ENCODE measurements at places on chromosomes 13 and 19. TPM values are rescaled to one million over a fixed set of nuclear protein-coding genes. Genes with fewer than 3 reads are reported as not detected.

The OVOL3 gene
- total RNA-seq: not detected

The DLL3 gene
- total RNA-seq: 0.89 TPM

The NCAN gene
- total RNA-seq: not detected

The ZGLP1 gene
- total RNA-seq: 3.4 TPM

The APOC1 gene
- 2.2 TPM for total RNA-seq

The GJB2 gene
- 23.2 TPM for total RNA-seq

GRCh38 chr19:39943586-39943985 is 9.2 kb upstream of the FCGBP start:
- DNase-seq: no peak
- H3K4me3 ChIP-seq: no peak overlapping the region
- no peaks in the 10 kb centered on the region for H3K27me3 ChIP-seq
- no peak overlapping the region for H3K27ac ChIP-seq

GRCh38 chr19:28482221-28482620 is 730.7 kb downstream of the UQCRFS1 start:
- no peaks in the 10 kb centered on the region for H3K4me1 ChIP-seq
- H3K36me3 ChIP-seq: no peaks in the 10 kb centered on the region
- no peak overlapping the region for H3K4me3 ChIP-seq
- H3K27ac ChIP-seq: no peak overlapping the region
- DNase-seq: no peak

- H3K27ac ChIP-seq: no peak overlapping the region
- peaks cover 48% of the 10 kb centered on the region for H3K36me3 ChIP-seq
- peaks cover 16% of the 10 kb centered on the region for H3K4me1 ChIP-seq
- no peak overlapping the region for H3K4me3 ChIP-seq
- H3K27me3 ChIP-seq: no peaks in the 10 kb centered on the region
These were observed 6.5 kb downstream of the LENG1 start for GRCh38 chr19:54152878-54153524.

DNA sequence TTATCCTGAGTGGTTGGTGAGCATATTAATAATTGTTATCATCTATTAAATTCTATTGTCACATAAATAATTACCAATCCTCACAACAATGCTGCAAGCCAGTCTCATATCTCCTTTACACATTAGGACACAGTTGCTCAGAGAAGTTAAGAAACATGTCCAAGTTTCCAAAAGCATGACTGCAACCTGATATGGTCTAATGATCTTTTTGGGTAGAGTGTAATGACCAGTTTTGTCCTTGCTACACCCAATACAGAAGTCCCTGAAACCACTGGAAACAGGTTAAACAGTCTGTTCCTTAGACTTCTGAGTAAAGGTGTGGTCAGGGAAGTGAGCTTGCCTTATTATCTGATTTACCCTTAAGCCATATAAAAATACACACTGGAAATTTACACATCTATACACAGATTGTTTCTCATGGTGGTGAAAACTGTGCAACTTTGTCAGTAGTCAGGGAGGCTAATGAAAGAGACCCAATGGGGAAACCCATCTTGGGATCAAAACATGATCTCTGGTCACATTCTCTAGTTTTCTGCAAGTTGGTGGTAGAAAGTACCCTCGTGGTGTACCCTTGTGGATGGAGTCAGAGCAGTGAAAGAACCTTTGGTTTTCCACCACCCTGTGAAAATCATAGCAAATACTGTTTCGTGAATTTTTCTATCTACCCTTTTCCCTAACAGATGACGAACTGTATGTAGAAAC is 146.0 kb upstream of the KLF12 start:
- H3K4me1 ChIP-seq: peaks cover 4% of the 10 kb centered on the region
- H3K4me3 ChIP-seq: no peak overlapping the region

DNA sequence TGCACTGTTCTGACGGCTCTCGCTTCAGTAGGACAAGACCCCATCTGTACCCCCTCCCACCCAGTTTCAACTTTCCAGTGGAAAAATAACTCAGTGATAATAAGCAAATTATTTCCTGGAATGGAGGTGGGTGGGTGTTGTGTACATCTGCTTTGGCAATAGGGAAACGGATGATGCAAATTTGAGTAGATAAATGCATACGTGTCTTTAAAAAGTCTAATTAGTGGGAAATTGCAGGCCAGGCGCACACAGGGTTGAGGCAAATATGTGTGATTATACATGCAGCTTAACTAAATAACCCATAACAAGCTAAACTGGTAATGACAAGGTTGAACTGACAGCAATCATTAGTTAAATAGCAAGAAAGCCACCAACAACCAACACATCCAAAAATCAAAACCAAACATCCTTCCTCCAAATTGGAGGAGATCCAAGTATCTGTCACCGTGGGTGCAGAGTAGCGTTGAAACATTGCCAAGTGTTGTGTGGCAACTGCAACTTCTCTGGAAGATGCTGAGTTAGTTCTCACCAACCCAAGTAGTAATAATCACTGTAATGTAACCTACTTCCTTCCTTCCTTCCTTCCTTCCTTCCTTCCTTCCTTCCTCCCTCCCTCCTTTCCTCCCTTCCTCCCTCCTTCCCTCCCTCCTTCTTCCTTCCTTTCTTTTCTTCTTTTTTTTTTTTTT is 54.6 kb downstream of the TRPM4 start:
- DNase-seq: no peak
- H3K27me3 ChIP-seq: no peaks in the 10 kb centered on the region
- no peaks in the 10 kb centered on the region for H3K36me3 ChIP-seq
- no peaks in the 10 kb centered on the region for H3K4me1 ChIP-seq
- no peak overlapping the region for H3K27ac ChIP-seq
- H3K4me3 ChIP-seq: no peak overlapping the region

DNA sequence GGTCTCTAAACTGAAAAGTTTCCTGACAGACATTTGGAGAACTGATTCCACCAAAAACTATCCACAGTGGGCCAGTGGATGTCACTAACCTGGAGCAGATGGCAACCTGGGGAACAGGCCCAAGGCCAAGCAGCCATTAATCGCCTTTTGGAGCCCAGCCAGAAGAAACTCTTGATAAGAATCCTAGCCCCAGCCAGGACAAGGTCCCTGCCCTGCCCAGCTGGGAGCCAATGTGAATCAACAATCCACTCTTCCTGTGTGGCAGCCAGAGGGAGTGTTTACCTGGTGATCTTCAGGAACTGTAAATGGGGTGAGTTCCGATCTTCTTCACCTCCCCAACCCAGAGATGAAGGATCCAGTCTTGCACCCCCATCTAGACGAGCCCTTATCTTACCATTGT is 14.5 kb upstream of the IGSF23 start:
- H3K27me3 ChIP-seq: no peaks in the 10 kb centered on the region
- DNase-seq: no peak

DNA sequence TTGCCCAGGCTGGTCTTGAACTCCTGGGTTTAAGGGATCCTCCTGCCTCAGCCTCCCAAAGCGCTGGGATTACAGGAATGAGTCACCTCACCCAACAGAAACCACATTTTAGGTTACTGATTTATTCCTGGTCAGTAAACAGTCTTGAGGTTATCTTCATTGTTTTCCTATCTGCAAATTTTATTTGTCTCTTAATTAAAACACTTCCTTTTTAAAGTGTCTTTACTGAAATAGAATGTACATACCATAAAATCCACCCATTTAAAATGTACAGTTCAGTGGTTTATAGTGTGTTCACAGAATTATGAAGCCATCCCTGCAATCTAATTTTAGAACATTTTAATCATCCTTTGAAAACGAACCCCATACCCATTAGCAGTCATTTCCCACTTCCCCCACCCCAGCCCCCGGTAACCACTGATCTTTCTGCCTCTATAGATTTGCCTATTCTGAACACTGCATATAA is 63.0 kb downstream of the MAP4K1 start:
- no peak overlapping the region for H3K27ac ChIP-seq
- H3K4me3 ChIP-seq: no peak overlapping the region
- H3K36me3 ChIP-seq: no peaks in the 10 kb centered on the region
- H3K27me3 ChIP-seq: peaks cover 4% of the 10 kb centered on the region
- H3K4me1 ChIP-seq: no peaks in the 10 kb centered on the region

DNA sequence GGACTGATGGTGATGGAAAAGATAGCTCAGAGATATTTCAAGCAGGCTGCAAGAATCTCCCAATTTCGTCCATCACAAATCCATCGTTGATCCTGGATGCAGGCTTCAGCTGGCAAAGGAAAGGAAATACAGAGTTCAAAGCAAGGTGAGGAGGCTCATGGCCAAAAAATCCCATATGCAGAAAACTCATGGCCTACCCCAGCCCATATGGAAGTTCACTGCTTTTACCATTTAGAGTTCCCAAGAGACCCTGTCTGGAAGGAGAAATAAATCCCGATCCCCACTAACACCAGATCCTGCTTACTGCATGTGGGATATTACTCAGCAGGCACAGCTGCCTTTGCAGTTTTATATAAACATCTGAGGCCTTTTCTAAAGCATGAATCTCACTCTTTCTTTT is 412.9 kb upstream of the SPRY2 start:
- no peaks in the 10 kb centered on the region for H3K27me3 ChIP-seq
- no peak overlapping the region for H3K4me3 ChIP-seq
- DNase-seq: no peak
- no peaks in the 10 kb centered on the region for H3K4me1 ChIP-seq
- H3K27ac ChIP-seq: no peak overlapping the region
- H3K36me3 ChIP-seq: no peaks in the 10 kb centered on the region

- H3K27me3 ChIP-seq: no peaks in the 10 kb centered on the region
- H3K4me1 ChIP-seq: no peaks in the 10 kb centered on the region
These were observed 174.6 kb downstream of the ITGBL1 start for GRCh38 chr13:101626925-101627555.

DNA sequence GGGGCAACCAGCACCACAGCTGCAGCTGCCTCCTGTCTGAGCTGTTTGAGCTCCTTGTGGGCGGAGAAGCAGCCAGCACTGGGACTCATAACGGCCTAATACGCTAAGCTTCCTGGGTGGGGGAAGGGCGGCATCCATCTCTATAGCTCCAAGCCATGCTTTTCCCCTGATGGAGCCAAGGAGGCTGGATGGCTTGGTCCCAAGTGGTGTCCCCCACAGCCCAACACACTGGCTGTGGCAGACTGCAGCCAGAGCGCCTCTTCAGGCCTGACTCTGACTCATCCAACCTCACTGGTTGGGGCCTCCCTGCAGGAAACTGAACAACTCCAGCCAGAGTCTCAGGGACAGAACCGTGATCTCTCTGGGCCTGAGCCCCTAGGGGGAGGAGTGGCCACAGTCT is 537.3 kb downstream of the SUCLA2 start:
- H3K27ac ChIP-seq: no peak overlapping the region
- H3K27me3 ChIP-seq: no peaks in the 10 kb centered on the region
- H3K4me1 ChIP-seq: peaks cover 6% of the 10 kb centered on the region
- peak; percentile 54 for DNase-seq
- no peaks in the 10 kb centered on the region for H3K36me3 ChIP-seq
- H3K4me3 ChIP-seq: no peak overlapping the region

- H3K27me3 ChIP-seq: no peaks in the 10 kb centered on the region
- H3K4me1 ChIP-seq: no peaks in the 10 kb centered on the region
- H3K27ac ChIP-seq: no peak overlapping the region
- no peak overlapping the region for H3K4me3 ChIP-seq
These were observed 49.3 kb downstream of the UFM1 start for GRCh38 chr13:38398711-38399493.

- H3K4me3 ChIP-seq: no peak overlapping the region
- H3K27me3 ChIP-seq: no peaks in the 10 kb centered on the region
- peaks cover 2% of the 10 kb centered on the region for H3K4me1 ChIP-seq
These were observed 19.0 kb downstream of the BIVM start for GRCh38 chr13:102817907-102818306.

GRCh38 chr19:55635856-55636440 is 4.9 kb upstream of the ZNF580 start:
- peak overlapping the region; percentile 99 for H3K4me3 ChIP-seq
- H3K4me1 ChIP-seq: peaks cover 25% of the 10 kb centered on the region
- peak overlapping the region; percentile 96 for H3K27ac ChIP-seq
- H3K27me3 ChIP-seq: no peaks in the 10 kb centered on the region

DNA sequence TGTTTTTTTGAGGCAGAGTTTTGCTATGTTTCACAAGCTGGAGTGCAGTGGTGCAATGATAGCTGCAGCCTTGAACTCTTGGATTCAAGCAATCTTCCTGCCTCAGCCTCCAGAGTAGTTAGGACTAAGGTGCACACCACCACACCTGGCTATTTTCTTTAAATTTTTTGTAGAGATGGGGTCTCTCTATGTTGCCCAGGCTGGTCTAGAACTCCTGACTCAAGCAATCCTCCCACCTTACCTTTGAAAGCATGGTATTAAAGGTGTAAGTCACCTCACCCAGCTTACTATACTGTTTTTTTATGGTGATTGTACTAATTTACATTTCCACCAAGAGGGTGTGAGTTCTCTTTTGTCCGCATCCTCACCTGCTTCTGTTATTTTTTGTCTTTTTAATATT is 110.0 kb downstream of the FREM2 start:
- no peaks in the 10 kb centered on the region for H3K36me3 ChIP-seq
- no peak for DNase-seq
- H3K4me1 ChIP-seq: no peaks in the 10 kb centered on the region
- no peak overlapping the region for H3K27ac ChIP-seq
- no peak overlapping the region for H3K4me3 ChIP-seq
- H3K27me3 ChIP-seq: no peaks in the 10 kb centered on the region

DNA sequence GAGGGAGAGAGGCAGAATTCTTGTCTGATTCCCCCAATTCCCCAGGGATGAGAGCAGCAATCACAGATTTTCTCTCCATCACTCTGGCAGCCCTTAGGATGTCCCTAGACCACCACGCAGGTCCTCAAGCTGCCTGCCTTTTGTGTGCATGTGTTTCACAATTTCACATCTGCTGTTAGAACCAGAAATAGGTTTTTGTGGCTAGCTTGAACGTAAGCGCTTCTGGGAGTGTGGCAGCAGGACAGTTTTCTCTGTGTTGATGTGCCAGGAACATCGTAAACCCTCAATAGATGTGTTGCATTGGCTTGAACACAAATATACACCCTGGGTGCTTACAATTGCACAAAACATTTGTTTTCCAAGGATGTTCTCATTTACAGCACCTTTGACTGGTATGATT is 78.8 kb upstream of the TMTC4 start:
- H3K4me3 ChIP-seq: no peak overlapping the region
- H3K27ac ChIP-seq: no peak overlapping the region
- DNase-seq: no peak
- no peaks in the 10 kb centered on the region for H3K27me3 ChIP-seq

DNA sequence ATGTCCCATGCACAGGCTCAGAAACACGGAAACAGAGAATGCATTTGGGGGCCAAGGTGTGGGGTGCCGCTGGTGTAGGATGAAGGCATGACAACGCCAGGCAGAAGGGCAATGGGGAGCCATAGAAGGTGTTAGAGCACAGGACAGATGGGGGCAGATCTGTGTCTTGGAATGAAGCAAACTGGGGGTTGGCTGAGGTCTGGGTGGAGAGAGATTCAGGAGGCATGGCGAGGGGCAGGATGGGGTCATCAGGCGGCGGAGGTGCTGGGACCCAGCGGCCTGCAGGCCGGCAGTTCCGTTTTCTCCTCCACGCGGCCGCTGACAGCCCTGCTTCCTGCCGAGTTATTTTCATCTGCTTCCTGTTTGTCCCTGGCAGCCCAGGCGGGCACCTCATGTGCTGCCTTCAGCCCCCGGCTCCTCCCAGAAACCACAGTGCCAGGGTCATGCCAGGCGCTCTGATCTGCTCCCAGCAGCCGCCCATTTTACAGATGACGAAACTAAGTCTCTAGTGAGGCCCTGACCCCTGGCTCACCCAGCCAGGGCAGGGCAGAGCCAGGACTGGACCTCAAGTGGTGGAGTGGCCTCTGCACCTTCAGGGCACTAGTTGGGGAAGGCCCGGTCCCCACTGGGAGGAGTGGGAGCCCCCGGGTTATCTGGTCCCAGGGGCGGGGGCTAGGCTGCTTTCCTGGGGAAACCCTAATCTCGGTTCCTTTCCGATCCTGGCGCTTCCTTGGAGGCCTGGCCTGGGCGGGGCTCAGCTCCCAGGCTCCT is 2.2 kb downstream of the ARHGAP45 start:
- no peak overlapping the region for H3K4me3 ChIP-seq
- DNase-seq: no peak
- H3K27me3 ChIP-seq: peaks cover 35% of the 10 kb centered on the region
- H3K27ac ChIP-seq: no peak overlapping the region

- H3K36me3 ChIP-seq: no peaks in the 10 kb centered on the region
- no peak for DNase-seq
- H3K4me3 ChIP-seq: no peak overlapping the region
- H3K4me1 ChIP-seq: peaks cover 7% of the 10 kb centered on the region
These were observed 12.8 kb downstream of the RGCC start for GRCh38 chr13:41470196-41470595.
